Kidney tubule cell (primary cell): ENCODE measurements at places on chromosomes 12 and 14.

- no peak for DNase-seq
Observed at GRCh38 chr12:2248087-2248900, 195.5 kb downstream of the CACNA1C start.

DNA sequence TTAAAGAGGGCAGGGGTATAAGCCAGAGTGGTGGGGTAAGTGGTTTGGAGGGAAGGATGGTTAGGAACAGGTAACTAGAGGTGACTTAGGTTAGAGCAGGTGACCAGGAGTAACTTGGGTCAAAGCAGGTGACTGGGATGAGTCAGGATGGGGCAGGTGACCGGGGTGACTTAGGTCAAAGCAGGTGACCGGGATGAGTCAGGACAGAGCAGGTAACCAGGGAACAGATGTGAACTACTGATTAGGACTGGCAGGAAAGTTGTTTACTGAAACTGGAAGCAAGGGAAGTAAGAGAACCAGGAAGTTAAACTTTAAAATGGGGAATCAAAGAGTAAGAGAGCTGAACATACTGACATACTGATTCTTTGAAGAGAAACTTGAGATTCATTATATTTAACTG is 57.4 kb downstream of the FSCB start:
- DNase-seq, result no peak

DNA sequence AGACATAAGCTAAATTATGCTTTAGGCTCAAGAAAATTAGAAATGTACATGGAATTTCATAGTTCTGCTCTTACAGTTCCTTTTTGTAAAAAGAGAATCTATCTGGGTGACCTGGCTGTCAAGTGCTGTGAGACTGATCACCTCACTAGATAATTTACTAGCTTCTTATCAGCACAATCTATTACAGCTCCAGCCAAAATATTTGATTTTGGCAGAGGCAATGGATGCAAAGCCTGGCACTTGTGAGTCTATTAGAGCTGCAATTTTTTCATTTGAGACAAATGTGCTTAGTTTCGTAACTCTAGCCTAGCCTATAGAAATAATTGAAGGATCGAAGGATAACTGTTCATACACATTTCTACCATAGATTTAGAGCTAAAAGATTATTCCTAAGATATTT is 927.5 kb downstream of the SLC6A15 start:
- DNase-seq, result no peak

DNA sequence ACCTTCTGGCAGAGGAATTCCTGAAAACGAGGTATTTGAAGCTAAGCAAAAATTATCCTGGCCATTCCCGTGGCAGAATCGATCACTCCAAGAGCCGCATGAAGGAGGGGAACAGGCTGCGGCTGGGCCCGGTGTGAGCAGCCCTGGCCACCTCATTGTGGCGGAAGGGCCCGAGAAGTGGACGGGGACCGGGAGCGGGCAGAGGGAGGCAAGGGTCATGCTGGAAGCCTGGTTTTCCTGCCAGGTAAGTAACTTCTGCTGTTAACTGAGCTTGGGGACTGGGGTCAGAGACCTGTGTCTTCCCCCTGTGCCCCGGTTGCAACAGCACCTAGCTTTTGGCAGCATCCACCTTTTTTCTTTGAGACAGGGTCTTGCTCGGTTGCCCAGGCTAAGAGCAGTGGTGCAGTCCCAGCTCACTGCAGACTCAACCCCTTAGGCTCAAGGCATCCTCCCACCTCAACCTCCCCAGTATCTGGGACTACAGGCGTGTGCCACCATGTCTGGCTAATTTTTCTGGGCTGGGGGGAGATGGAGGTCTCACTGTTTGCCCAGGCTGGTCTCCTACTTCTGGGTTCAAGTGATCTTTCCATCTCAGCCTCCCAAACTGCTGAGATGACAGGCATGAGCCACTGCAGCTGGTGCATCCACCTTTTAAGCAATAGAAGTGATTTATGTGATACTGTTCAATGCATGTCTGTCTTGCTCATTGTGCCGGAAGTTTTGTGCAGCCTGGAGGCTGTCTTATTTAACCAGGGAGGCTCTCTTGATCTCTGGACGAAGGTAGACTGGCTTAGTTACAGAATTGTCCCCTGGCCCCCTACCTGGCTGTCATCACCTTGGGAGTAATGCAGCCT is 174.0 kb upstream of the MYL2 start:
- no peak for DNase-seq

DNA sequence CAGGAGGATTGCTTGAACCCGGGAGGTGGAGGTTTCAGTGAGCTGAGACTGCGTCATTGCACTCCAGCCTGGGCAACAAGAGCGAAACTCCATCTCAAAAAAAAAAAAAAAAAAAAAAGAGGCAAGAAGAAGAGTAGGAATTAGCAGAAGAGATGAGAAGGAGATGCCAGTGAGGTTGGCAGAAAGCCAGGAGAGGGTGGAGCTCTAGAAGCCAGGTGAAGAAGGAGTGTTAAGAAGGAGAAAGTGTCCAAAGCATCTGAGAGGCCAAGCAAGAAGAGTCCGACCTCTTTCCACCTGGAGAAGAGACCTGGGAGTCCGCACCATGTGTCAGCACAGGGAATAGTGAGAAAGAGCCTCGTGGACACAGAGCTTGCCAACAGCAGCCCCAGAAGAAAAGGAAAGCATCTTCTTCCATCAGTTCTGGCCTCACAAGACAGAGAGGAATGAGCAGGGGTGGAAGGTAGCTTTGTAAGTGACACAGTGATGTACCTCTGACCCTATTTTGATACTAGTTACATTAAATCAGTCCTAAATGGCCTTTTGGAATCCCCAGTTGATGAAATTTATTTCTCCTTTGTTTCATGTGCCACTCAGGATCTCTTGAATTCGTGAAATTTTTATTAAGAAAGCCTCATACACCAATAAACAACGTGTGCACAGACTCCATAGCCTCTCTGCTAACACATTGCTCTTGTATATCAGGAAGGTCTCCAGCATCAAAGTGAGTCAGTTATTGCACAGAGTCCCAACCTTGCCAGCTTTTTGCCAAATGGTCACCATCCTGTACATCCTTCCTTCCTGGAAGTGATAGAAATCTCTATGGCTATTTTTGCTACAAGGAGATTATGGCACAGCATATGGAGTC is 70.6 kb downstream of the SAMD4A start:
- DNase-seq, result no peak

- DNase-seq, result no peak
Observed at GRCh38 chr14:64409126-64409920, 21.2 kb downstream of the MTHFD1 start.
